ENCODE measurements at places on chromosomes 2 and 18.

GRCh38 chr18:52409727-52410126, 69.7 kb downstream of the DCC start:
- DNase-seq = no peak

GRCh38 chr2:168062936-168063335, 184.5 kb downstream of the STK39 start:
- DNase-seq = no peak

DNA sequence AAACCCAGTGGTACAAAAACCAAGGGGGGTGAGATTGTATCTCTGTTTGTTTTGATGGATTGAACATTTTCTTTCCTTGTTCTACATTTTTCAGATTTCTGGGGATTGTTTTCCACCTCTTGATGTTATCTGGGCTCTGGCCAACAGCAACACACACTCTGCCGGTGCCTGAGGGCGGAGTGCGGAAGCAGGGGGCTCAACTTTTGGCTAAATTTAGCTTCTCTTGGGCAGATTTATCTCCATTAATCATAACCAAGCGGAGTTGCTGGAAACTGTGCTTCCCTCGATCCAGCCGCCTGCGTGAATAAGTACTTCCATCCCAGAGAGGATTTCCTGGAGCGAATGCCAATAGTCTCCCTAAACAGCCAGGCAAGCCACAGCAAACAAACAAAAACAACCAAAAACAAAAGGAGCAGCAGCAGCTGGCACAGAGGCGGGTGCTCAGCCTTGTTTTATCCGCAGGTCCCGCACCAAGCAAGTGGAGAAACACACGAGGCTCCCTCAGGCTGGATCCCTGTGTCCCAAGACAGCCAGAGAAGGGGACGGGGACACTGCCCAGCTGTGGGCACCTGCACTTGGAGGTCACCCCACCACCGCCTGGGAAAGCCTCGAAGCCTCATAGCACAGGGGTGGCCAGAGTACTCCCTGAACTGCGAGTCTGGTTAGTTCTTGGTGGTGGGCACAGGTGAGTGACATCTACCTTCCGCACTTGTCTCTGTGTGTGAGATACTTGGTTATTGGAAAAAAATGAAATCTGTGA, 143.4 kb downstream of the NDUFA10 start:
- no peak for DNase-seq

- DNase-seq = no peak
These were observed 51.7 kb upstream of the EHBP1 start for GRCh38 chr2:62653582-62654422.

DNA sequence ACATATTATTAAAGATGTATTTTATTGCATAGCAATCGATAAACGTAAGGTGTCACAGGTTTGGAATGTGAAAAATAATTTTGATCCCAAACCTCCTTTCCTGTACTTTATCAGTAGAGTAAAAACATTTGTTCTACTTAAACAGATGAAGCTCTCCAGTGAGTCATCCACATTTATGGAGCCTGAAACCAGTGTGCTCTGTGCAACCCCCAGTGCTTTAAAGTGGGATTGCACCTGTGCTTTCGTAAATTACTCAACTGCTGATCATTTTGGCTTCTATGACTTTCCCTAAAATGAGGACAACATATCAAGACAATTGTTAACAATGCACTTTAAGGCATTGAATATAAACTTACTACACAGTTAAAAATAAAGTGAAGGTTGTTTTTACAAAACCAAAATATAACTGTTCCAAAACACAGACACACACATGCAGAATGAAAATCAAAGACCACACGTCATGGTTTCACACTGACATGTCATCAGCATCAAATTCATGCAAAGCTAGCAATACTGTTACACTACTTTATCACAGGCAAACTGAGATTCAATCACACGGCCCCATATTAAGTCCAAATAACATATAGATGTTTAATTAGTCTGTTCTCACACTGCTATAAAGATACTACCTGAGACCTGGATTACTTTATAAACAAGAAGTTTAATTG, 9.7 kb downstream of the TMEM18 start:
- peak; percentile 39 for DNase-seq

DNA sequence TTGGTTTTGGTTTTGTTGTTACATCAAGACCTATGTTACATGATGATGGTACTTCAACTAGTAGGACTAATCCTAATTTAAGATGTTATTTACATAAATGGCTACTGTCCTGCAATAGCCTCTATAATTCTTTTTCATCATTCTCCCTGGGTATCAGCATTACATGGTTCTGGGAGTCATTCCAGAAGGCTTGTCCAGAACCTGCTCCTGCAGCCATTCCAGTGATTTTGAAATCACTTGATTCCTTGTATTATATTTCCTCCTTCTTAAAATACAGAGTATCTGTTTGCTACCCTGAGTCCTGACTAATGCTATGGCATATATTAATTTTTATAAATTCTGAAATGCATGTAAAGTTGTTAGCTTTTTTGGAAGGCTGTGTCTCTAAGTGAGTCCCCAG, 400.5 kb upstream of the MEIS1 start:
- DNase-seq = no peak

DNA sequence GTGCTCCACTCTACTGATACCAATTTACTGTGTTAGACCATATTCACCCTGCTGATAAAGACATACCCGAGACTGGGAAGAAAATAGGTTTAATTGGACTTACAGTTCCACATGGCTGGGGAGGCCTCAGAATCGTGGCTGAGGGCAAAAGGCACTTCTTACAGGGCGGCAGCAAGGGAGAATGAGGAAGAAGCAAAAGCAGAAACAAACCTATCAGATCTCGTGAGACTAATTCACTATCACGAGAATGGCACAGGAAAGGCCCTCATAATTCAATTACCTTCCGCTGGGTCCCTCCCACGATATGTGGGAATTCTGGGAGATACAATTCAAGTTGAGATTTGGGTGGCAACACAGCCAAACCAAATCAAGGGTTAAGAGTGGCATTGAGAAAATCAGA, 65.2 kb downstream of the LDLRAD4 start:
- DNase-seq = no peak

- no peak for DNase-seq
These were observed 482.3 kb upstream of the KLHL29 start for GRCh38 chr2:22902662-22903165.

- DNase-seq = no peak
These were observed 79.4 kb upstream of the SRD5A2 start for GRCh38 chr2:31660165-31660564.

- no peak for DNase-seq
These were observed 132.7 kb downstream of the ALPK2 start for GRCh38 chr18:58496231-58496630.

DNA sequence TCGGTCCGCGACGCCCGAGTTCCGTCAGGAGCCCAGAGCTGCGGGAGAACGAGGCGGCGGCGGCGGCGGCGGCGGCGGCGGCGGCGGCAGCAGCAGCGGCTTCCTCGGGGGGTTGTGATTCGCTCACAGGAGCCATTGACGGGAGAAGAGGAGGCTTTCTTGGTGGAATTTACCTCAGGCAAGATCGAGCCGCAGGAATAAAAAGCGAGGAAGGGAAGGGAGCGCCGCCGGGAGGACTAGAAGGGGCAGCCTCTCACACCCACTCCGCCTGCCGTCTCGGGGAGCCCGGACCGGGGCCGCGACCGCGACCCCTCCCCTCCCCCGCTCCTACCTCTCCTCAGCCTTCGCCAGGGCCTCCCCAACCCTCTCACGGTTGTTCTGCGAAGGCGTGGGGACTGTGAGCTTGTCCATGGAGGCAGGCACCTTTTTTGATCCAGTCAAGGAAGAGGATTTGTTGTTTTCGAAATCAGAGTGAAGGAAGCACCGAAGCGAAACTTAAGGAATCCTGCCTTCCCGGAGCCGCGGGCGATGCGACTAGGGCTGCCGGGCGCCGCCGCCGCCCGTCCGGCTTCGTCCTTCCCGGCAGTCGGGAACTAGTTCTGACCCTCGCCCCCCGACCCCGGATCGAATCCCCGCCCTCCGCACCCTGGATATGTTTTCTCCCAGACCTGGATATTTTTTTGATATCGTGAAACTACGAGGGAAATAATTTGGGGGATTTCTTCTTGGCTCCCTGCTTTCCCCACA, 506 bp downstream of the BMPR2 start:
- DNase-seq = no peak

DNA sequence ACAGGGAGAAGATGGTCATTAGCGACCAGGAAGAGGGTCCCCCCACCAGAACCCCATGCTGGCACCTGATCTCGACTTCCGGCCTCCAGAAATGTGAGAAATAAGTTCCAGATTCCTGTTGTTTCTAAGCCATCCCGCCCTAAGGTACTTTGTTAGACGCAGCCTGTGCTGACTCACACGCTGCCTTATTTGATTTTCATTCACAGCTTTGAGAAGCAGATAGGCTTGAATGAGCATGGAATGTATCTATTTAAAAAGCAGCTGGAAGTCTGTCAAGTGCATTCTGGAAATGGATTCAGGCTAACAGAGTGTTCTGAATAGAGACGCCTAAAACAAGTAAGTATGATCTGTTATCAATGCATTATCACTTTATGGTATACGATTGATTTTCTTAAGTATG, 8.3 kb upstream of the IL1R2 start:
- DNase-seq = peak; percentile 25

GRCh38 chr2:50895041-50895440, 136.9 kb downstream of the NRXN1 start:
- no peak for DNase-seq

GRCh38 chr2:233297076-233297475, 10.5 kb upstream of the SAG start:
- DNase-seq = no peak

- no peak for DNase-seq
These were observed 130.9 kb downstream of the ANTXR1 start for GRCh38 chr2:69143748-69144360.

DNA sequence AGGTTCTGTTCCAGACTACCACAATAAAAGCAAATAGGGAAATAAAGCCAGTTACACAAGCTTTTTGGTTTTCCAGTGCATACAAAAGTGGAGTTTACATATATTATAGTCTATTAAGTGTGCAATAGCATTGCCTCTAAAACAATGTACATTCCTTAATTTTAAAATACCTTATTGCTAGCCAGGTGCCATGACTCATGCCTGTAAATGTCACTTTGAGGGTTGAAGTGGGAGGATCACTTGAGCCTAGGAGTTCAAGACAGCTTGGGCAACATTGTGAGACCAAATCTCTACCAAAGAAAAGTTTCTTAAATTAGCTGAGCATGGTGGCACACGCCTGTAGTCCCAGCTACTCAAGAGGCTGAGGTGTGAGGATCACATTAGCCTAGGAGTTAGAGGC, 52.9 kb upstream of the IMP4 start:
- no peak for DNase-seq

DNA sequence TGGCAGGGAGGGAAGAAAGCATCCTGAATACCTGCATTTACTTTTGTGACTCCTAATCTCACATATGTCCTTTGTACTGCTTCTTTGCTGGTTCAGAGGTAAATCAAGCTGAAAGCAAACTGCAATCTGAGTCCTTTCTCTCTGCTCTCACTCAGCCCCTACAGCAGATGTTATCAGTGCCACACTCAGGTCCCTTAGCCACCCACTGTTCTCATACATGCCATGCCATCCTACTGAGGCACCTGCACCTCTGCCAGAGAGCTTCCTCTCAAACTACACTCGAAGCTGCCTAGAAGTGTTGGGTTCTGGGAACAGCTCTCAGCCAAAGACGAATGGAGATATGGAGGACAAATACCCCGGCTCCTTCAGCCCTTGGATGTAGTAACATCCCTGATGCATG, 244.5 kb downstream of the TXNL1 start:
- DNase-seq = no peak

GRCh38 chr18:48124857-48125626, 194.6 kb upstream of the SMAD2 start:
- no peak for DNase-seq

- peak; percentile 79 for DNase-seq
These were observed 50.1 kb downstream of the SLC14A1 start for GRCh38 chr18:45774065-45774521.

GRCh38 chr18:52963481-52963880, 623.5 kb downstream of the DCC start:
- DNase-seq = no peak

DNA sequence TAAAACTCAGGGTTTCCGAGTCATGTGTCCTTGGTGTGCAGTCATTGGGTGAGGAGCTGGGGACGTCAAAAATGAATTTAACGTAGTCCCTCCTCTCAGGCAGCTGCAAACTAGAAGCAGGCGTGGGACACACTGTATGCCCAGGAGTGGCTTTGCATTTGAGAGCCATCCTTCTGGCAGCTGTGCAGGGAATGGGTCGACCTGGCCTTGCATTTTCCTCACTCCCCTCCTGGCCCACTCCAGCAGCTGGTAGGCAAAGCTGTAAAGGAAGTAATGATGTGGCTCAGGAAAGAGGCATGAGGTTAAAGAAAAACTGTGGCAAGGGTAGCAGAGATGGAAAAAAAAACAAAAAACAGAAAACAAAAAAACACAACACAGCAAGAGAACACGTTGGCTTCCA, 46.5 kb downstream of the RNF144A start:
- no peak for DNase-seq

DNA sequence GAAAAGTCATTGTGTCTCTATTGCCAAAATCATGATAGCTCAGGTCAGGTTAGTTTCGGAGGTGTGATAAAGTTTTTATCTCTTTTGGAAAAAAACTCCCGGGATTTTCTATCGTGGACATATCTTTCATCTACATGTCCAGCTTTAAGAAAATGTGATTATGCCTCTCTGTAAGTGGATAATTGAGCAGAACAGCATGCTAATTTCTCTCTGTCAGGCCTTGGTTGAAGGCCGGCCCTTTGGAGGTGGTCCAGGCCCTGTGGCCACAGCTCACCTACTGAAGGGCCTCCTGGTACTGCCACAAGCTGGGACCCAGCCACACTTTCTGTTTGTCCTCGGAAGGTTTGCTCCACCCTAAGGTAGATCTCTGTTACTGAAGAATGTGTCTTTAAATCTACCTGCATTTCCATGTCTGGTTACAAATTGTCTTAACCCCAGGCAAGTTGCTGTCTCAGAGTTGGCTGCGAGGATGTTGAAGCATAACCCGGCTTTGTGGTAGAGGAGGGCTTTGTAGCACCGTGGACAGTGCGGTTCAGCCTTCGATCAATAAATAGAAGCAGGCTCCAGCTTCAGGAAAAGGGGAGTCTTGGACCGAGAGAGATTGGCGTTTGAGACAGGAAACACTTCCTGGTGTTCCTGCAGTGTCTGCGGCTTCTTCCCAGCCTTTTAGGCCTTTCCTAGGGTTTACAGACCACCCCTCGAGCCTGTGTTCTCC, 25.5 kb downstream of the TCF7L1 start:
- DNase-seq = no peak

- DNase-seq = peak; percentile 4
These were observed 2.2 kb downstream of the MPP4 start for GRCh38 chr2:201696151-201696659.

DNA sequence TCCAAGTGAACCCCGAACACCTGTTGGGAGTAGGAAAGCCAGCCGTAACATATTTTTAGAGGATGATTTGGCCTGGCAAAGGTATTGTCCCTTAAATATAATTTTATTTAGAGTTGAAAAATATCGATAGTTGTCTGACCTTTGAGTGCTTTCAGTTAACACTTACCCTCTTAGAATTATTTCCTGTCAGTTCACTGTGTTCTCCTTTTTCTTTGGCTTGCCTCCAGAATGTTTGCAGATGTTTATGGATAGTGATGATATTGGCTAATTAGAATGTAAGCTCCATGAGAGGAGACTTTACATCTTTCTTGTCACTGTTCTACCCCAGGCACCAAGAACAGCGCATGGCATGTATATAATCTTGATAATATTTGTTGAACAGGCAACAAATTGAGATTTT, 19.8 kb downstream of the PIKFYVE start:
- no peak for DNase-seq

Data from NCI-H2081 (cell line).